ENCODE measurements at places on chromosomes 16 and 17.

- no peak for DNase-seq
Measured at GRCh38 chr16:86834451-86835035, 256.2 kb downstream of the FOXL1 start.

GRCh38 chr17:32318071-32318470 is 23.9 kb downstream of the C17orf75 start:
- DNase-seq: no peak

DNA sequence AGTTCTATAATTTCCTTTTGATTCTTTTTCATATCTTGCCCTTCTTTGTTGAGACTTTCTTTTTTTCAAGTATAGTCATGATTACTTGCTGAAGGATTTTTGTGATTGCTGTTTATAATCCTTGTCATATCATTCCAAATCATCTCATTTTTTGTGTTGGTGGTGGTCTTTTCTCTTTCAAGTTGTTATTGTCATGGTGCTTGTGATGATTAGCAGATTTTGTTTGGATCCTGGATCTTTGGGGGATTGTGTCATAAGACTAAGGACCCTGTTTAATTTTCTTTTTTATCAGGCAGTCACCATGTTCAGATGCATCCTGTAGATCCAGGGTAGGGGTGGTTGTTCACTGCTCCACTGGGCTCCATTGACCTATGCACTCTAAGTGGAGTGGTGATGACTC is 254.4 kb upstream of the FOXF1 start:
- no peak for DNase-seq

GRCh38 chr16:81861915-81862314 is 82.8 kb downstream of the PLCG2 start:
- no peak for DNase-seq

DNA sequence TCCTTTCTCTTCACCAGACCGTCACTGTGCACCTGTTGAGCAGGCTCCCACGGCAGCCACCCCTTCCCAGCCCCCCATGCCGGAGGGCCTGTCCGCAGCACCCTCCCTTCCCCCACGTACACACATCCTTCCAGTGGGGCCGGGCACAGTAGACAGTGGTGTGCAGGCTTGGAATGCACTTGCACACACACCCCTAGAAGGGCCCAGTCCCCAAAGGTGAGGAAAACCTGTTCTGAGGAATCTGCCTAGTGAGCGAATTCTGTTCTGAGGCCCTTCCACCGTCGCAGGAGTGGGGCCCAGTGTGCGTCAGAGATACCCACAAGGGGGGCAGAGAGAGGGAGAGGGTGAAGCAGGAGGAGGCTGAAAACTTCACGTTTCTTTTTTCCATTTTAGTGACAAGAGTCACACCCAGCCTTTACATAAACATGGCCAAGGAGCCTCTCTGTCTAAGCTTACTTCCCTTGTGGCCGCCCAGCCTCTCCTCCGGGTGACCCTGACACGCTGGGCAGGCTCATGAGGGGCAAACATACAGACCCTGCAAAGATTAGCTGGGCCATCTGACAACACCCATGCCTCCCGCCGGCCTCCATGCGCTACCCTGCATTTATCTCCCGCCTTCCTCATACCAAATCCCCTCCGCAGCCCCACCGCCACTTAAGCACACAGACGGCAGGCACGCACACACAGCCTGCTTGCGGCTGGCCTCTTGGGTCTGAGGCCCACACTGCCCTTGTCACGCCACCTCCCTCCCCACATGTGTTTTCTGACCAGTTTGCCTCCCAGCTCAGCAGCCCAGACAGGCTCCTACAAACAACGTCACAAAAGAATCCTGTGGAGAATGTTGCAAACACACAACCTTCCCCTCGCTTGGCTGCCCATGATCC is 1.8 kb downstream of the ZBTB4 start:
- peak; percentile 67 for DNase-seq

DNA sequence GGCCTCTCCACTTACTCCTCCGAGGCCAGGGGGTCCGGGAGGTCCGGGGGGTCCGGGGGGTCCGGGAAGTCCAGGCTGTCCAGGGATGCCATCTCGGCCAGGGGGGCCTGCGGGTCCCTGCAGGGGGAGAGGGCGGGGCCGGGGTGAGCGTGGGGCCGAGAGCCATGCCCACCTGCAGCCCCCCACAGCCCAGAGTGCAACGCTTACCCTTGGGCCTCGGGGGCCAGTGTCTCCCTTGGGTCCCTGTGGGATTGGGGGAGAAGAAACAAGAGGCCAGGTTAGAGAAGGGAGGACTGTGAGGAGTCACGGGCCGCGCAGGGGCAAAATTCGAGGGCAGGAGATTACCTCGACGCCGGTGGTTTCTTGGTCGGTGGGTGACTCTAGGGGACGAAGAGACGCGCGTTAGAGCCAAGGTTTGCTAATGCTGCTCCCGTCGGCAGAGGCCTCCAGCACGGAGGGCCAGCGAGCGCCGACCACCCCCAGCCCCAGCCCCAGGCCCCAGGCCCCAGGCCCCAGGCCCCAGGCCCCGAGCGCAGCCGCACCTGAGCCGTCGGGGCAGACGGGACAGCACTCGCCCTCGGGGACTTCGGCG is 2.1 kb downstream of the COL1A1 start:
- no peak for DNase-seq

DNA sequence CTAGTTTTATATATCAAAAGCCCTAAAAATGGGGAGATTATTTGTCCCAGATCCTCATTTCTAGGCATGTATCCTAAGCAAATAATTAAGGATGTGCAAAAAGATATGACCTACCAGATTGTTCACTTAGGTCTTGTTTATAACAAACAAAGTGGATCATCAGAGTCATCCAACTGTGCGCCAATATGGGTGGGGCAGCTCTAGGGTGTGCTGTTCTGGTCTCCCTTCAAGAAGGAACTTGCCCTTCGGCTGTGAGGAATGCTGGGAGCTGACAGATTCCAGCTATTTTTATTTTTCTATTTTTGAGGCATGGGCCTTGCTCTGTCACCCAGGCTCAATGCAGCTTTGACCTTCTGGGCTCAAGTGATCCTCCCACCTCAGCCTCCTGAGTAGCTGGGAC is 13.8 kb downstream of the CHP2 start:
- DNase-seq: no peak

DNA sequence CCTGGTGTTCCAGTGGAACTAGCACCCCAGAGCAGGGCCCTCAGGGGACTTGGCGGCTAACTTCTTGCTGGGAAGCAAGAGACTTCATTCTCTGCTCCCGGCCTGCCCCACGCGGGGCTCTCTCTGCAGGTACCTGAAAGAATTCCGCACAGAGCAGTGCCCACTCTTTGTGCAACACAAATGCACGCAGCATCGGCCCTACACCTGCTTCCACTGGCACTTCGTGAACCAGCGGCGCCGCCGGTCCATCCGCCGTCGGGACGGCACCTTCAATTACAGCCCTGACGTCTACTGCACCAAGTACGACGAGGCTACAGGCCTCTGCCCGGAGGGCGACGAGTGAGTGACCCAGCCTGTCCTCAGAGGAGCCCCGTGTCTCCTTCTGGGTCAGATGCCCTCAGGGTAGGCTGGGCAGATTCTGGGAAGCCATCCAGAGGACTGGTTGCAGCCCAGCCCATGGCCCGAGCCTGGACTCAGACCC is 25.1 kb downstream of the UNK start:
- DNase-seq: no peak

DNA sequence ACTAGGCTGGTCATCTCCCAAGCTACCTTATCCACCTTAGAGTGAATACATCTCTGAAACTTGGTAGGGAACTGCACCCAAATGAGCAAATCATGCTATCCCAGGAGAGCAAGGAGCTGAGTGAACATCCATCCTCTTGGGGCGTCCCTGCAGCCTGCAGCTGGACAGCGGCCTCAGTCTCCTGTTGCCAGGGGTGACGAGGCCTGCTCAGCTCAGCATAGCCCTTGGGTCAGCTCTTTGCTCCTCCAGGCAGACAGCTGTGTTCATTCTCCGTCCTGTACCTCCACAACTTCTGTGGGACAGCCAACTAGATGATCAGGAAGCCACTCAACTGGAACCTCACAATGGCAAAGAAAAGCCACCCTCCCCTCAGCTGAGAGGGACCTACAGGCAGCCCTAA is 111.9 kb downstream of the SOCS1 start:
- no peak for DNase-seq

GRCh38 chr16:88074041-88074440 is 122.8 kb downstream of the BANP start:
- DNase-seq: no peak

GRCh38 chr17:20225162-20226115 is 216.3 kb downstream of the SPECC1 start:
- DNase-seq: no peak

- no peak for DNase-seq
Measured at GRCh38 chr17:15392326-15392741, 50.9 kb upstream of the TEKT3 start.

DNA sequence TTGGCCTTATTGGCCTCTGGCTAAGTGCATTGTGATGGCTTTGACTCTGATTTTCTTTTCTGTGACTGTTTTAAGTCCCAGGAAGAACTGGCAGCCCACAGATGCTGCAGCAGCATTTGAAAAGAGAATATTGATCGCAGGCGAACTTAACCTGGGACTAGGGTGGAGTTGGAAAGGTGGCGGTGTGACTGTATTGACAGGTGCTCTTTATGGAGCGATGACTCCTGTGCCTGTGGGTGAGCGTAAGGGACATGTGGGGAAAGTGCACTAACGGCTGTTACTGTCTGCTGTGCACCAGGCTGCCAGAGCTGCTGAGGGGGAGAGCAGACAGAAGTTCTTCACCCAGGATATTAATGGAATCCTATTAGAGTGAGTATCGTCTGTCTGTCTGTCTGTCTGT is 21.3 kb downstream of the UBN1 start:
- no peak for DNase-seq

GRCh38 chr16:75261590-75262078 is 10.2 kb upstream of the BCAR1 start:
- DNase-seq: no peak

- DNase-seq: no peak
Measured at GRCh38 chr16:56191835-56192634, 746 bp downstream of the GNAO1 start.

DNA sequence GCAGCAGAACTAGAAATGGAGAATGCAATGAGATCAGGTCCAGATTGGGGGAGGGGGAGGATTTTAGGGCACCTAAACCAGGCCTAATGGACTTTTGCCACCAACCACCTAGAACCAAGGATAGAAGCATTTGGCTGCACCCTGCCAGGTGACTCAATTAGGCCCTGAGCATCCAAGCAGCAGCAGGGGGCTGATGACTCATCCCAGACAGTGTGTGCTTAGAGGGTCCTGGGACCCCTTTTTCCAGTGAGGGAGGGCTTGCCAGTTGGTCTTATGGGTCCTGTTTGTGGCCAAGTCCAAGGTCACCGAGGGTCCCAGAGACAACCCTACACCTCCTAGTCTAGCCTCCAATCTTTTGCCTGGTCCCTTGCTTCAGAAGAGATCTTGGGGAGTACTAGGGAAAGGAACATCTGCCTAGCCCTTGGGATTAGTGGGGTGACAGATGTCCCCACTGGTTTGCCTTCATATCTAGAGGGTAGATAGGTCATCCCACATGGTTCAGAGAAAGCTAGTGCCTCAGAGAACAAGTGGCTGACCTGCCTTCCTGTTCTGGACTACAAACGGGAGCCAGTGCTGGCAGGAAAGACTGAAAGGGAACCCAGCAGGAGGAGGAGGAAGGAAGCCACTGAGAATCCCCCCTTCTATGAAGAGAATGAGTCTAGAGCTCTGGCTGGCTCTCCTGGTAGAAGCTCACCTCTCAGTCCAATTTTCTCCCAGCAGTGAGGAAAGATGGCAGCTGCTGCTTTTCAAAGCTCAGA is 1.6 kb upstream of the TBKBP1 start:
- DNase-seq: no peak

- no peak for DNase-seq
Measured at GRCh38 chr16:83198977-83199376, 572.2 kb downstream of the CDH13 start.

DNA sequence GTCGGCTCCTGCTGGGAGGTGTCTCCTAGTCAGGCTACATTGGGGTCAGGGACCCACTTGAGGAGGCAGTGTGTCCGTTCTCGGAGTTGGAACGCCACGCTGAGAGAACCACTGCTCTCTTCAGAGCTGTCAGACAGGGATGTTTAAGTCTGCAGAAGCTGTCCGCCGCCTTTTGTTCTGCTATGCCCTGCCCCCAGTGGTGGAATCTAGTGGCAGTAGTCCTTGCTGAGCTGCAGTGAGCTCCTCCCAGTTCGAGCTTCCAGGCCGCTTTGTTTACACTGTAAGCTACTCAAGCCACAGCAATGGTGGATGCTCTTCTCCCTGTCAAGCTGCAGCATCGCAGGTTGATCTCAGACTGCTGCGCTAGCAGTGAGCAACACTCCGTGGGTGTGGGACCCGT is 36.0 kb downstream of the ITFG1 start:
- DNase-seq: no peak

DNA sequence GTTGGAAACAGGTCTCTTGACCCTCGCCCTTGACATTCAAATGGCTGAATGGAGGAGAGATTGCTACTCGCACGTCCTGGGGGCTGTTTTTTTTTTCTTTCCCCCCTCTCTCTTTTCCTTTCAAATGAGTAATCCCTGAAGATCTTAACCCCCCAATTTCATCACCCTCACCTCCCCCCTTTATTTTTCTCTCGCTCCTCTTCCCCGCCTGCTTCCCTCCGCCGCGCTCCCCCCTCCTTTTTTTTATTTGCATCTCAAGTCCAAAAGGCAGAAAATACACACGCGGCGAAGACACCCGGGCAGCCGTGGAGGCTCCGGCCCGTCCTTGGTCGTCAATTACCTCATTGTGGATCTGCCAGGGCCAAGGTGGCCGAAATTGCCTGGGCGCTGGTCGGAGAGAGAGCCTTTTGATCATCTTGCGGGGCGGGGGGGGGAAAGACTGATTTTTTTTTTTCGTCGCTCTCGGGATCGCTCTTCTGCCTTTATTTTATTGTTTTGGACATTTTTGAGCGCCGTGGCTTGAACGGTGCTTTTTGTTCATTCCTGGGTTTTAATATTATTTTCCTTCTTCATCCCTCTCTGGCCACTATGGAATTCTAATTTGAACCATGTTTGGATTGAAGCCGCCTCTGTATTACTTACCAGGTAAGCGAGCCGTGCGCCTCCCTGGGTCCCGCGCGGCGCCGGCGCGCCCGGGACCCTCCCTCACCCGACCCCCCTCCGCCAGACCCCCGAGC is 57.2 kb upstream of the GSE1 start:
- peak; percentile 46 for DNase-seq

DNA sequence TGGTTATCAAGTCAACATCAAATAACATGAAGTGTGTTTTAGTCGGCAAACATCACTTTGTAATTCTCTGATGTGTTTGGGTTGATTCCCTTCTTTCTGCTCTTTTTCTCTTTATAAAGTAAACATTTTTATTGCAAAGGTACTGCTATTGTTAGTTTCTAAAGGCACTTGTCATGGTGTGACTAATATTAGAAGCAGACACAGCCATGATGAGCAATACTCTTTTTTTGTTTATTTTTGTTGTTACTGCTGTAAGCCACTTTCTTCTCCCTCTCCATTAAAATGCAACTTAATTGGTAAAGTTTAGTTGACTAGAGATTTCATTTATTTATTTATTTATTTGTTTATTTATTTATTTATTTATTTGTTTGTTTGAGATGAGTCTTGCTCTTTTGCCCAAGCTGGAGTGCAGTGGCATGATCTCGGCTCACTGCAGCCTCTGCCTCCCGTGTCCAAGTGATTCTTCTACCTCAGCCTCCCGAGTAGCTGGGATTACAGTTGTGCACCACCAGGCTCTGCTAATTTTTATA is 424.7 kb downstream of the WWOX start:
- DNase-seq: no peak

Measured in CD4-positive, alpha-beta T cell treated with Interleukin-4 for 1 hour (primary cell).